SW 1271 (cell line): ENCODE measurements at places on chromosomes 16 and 17.
A peak's percentile ranks its signal among the peaks of the same experiment; 100 is the strongest.

DNA sequence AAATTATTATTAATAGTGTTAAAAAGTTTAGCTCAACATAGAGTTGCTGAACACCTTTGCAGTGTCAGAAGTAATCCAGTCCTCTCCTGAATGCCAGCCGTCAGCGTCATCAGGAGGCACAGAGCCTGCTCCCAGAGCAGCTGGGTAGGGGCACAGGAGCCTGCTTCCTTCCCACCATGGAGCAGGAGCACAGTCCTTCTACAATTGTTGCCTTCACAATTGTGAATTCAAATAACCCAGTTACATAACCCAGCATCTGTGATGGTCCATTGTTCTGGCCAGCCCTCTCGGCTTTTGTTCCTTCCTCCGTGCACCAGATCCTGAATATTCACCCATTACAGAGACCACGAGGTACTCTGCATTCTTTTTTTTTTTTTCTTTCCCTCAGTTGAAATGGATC, 393.9 kb upstream of the MAF start:
- DNase-seq: no peak

DNA sequence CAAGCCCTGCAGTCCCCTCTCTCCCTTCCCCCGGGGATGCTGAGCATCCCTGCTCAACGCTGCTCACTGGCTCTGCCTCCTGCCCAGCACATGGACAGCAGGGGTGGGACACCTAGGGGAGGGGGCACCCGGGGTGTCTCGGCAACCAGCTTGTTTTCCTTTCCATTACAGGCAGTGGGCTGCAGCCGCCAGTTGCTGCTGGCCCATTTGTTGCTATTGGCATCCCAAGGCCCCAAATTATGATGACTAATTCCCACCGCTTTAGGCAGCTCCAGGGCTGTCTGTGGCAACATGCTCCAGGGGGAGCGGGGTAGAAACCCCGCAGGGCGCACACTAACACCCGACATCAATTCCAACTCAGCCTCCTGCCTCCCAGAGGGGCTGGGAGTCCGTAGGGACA, 4.9 kb downstream of the SDK2 start:
- DNase-seq: no peak

GRCh38 chr16:85709766-85710585, 21.2 kb upstream of the GINS2 start:
- no peak for DNase-seq

- DNase-seq: no peak
Observed at GRCh38 chr16:2006317-2006716, 3.3 kb downstream of the ZNF598 start.

DNA sequence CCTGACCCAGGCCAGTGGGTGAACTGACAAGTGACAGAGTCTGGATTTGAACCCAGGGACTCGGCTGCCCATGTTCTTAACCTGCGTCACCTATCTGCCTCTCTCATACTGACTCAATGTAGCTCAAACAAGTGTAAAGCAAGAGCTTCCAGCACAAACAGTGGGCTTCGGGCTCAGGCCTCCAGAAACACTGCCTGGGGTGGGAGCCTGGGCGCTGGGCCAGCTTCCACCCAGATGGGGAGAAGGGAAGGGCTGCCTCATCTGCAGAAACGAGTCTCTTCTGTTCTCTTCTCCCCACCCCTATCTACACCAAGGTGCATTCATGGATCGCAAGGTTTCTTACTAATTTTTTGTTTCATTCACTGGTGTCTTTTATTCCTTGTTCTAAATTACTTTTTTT, 1.3 kb downstream of the CDRT4 start:
- DNase-seq: no peak

DNA sequence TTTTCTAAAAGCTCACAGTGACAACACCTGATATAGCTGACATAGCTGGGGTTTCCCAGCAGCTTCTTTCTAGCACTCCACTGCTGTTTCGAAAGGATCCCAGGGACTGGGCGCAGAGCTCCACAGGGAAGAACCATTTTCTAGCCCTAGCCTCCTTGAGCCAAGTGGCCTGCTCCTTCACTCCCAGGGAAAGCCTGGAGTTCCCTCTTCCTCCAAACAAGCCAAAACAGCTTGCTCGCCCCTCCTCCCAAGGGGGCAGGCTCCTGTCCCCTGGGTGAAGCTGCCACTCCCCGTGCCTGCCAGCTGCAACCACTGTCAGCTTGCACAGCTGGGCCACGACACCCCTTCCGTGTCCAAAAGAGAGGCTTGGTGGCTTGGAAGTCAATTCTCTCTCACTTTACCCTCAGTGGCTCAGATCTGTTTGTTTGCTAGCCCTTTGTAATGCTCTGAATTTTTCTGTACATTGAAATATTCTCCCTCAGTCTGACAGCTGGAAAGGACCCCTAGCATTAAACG, 59.8 kb downstream of the CYTH1 start:
- DNase-seq: no peak

- no peak for DNase-seq
Observed at GRCh38 chr16:57115514-57116182, 23.3 kb downstream of the CPNE2 start.

- no peak for DNase-seq
Observed at GRCh38 chr17:76408037-76408849, 23.8 kb downstream of the SPHK1 start.

GRCh38 chr16:57118461-57119084, 26.2 kb downstream of the CPNE2 start:
- no peak for DNase-seq

DNA sequence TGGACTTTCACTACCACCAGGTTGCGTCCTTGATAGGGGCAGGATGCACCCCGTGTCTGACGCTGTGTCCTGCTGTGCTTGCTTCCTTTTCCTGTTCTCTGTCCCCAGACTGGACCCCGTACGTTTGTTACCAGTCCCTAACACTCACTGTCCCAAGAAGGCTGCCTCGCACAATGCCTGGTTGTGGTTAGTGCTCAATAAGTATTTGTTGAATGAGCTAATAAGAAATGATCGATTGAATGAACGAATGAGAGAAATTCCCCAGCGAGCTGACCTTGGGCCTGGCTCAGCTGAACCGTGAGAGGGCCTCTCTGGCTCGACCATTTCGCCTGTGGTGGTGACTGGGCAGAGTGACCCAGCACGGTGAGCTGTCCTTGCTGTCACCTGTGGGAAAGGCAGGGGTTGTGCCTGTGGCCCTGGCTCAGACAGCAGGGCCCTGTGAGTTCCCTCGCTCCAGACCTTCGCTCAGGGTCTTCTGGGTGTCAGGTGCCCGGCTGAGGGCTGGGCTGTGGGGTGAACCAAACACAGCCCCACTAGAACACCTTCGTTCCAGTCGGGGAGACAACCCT, 20.9 kb downstream of the CMIP start:
- no peak for DNase-seq

- DNase-seq: peak; percentile 57
Observed at GRCh38 chr17:40283662-40284061, 4.0 kb upstream of the CDC6 start.

DNA sequence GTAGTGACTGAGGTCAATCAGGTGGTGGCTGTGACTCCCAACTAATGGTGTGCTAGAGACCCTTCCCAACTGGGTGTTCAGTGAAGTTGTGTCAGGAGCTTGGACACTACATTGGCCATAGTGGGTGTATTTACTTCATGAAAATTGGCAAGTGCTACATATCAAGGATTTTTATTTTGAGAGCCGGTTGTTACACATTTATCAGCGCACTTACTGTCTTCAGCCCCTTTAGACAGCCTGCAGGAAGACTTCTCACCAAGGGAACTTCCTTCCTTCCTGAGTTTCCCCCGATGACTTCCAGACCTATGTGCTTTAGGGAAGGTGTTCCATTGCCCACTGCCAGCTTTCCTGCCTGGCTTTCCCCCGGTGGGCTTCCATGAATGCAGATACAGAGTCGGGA, 261.2 kb downstream of the CBLN1 start:
- no peak for DNase-seq
